Coronary artery (tissue), 2 donors: ENCODE measurements at places on chromosomes 4 and X.

DNA sequence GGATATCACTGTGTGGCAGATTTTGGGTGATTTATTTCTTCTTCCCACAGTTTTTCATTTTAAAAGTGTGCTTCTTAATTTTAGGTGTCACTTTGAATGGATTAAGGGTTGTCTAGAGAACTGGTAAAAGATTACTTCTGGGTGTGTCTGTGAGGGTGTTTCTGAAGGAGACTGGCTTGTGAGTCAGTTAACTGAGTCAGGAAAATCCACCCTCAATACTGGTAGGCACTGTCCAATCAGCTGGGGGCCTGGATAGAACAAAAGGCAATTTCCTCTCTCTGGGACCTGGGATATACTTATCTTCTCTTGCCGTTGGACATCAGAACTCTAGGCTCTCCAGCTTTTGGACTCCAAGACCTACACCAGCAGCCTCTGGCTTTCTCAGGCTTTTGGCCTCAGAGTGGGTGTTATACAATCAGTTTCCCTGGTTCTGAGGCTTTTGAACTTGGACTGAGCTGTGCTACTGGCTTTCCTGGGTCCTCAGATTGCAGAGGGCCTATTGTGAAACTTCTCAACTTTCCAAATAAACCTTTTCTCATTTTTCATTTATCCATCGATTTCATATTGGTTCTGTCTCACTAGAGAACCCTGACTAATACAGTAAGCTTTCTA lies 413.1 kb downstream of the GBA3 start:
- no peak for DNase-seq

- no peak for DNase-seq
Observed at GRCh38 chr4:148780426-148781005, 338.3 kb upstream of the NR3C2 start.

GRCh38 chr4:119835613-119835910 lies 207.0 kb upstream of the PDE5A start:
- DNase-seq, result no peak

GRCh38 chr4:159160242-159160641 lies 57.4 kb downstream of the RAPGEF2 start:
- DNase-seq, result no peak

GRCh38 chr4:109091727-109092409 lies 210.6 kb downstream of the COL25A1 start:
- DNase-seq, result no peak

GRCh38 chrX:1592470-1593142 lies 1.2 kb downstream of the AKAP17A start:
- DNase-seq, result no peak

GRCh38 chr4:148124512-148124911 lies 317.7 kb downstream of the NR3C2 start:
- no peak for DNase-seq

DNA sequence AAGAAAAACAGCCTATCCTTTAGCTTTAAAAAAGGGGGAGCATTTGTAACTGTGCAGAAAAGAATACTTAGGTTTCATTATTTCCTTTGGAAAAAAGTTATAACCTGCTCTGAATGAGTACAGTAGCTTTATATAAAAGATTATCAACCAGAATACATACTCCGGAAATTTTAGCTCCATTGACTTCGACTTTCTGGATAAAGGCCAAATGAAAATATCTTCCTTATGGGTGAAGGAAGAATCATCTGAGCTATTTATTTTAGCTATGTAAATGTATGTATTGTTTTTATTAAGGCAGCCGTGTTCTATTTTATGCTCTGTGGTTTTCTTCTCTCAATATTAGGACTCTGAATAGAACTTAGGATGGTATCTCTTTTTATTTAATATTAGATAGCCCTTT lies 69.0 kb upstream of the ETNPPL start:
- DNase-seq, result no peak

DNA sequence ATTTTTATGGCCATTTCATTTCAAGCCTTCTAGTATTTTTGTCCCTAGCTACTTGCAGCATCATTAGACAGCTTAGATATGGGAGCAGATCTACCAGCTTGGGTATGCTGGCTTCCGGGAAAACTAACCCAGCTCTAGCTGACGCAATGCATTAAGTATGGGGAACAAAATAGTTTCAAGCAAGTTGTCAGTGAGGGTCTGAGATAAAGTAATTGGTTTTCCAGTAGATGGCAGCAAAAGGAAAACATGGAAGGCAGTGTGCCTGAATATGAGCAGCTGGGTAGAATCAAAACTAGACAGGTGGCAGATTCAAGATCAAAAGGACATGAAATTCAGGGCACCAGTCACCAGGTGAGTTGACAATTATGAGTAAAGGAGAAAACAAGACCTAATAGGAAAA lies 340.9 kb upstream of the CTSO start:
- DNase-seq, result no peak

DNA sequence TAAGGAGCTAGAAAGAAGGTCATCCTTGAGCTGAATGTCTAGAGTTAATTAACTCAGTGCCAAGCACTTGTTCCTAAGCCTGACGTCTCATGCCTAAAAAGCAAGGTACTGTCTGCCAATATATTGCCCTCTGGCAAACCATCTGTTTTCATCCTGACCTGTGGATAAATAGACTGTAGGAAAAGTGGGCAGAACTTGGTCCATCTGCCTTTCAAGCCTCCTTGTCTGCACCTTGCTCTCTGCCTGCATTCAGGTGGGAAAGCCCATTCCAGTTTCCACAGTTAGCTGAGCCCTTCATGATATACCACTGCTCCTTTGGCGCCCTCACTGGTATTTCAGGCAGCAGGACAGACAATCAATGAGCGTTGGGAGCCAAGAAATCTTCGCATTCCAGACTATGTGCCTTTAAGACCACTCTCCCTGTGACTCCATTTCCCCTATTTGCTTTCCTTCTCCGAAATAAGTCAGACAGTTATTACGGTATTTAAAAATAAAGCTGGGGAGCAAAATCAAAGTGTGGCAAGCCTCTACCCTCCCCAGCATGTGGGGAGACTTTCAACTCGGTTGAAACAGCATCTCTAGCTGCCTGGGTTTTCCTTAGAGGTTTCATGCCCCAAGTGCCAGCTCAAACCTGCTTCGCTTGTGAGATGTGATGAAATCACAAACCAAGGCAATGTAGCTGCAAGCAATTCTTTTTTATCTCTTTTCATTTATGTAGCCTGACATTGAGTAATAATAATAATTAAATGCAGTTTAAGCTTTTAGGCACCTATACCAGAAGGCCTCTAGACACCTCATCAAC lies 2.5 kb upstream of the CCDC149 start:
- DNase-seq, result no peak

GRCh38 chr4:10018818-10019461 lies 2.4 kb downstream of the SLC2A9 start:
- DNase-seq, result peak; percentile 98

GRCh38 chrX:7068939-7069367 lies 78.6 kb upstream of the STS start:
- DNase-seq, result no peak
